Upper lobe of left lung (tissue), 6 donors: ENCODE measurements at places on chromosomes 4 and X. TPM values are rescaled to one million over a fixed set of nuclear protein-coding genes. Genes with fewer than 3 reads are reported as not detected.
A peak's percentile ranks its signal among the peaks of the same experiment; 100 is the strongest.

DNA sequence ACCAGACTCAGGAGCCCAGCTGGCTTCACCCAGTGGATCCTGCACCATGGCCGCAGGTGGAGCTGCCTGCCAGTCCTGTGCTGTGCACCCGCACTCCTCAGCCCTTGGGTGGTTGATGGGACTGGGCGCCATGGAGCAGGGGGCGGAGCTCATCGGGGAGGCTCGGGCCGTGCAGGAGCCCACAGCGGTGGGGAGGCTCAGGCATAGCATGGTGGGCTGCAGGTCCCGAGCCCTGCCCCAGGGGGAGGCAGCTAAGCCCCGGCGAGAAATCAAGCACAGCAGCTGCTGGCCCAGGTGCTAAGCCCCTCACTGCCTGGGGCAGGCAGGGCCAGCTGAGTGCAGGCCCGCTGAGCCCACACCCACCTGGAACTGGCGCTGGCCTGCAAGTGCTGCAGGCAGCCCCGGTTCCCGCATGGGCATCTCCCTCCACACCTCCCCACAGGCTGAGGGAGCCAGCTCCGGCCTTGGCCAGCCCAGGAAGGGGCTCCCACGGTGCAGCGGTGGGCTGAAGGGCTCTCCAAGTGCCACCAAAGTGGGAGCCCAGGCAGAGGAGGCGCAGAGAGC, 464.1 kb upstream of the DIPK2B start:
- DNase-seq: peak; percentile 43

DNA sequence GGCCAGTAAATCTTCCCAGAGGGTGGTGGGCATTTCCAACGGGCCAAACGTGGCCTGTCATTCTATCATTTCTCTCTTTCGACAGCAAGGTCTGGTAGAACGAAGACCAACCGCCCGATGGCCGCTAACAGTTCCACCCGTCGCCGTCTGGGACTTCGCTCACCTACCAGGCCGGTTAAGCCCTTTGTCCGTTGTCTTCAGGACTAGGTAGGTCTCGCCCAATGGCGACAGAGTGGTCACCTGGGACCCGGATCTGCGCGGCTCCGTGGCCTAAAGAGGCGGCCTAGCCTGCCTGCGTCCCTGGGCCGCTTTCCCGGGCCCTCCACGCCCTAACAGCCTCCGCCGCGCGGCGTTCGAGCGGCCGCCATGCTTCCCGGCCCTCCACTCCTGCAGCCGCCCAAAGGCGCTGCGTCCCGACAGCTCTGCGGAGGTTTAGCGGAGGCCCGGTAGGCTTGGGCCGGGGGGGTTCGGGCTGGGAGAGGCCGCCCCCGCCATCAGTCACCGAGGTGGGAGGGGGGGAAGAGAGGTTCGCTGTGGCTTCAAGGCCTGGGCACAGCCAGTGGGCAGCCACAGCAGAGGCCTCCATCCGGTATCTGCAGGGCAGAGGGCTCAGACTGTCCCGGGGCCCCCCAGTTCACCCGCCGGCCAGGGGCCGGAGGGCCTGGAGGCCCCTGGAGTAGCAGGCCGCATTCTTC, 194.0 kb upstream of the BRWD3 start:
- DNase-seq: no peak

- no peak for DNase-seq
Observed at GRCh38 chrX:123607270-123607669, 125.6 kb downstream of the THOC2 start.

DNA sequence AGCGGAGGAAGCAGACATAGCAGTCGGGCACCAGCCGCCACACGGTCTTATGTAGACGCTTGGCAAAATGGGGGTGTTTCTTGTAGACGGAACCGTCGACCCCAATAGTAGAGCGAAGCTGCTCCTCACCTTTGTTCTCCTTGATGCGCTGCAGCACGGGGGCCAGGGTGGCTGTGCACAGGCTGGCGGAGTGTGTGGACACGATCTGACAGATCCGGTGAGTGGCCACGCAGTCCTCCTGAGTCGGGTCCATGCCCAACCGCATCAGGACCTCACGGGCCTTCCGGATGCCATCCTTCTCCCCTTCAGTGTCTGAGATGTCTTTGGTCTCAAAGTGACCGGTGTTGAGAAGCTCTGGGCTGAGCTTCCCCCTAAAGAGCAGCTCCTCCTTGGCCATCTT, 153.0 kb downstream of the TENT5D start:
- DNase-seq: no peak

DNA sequence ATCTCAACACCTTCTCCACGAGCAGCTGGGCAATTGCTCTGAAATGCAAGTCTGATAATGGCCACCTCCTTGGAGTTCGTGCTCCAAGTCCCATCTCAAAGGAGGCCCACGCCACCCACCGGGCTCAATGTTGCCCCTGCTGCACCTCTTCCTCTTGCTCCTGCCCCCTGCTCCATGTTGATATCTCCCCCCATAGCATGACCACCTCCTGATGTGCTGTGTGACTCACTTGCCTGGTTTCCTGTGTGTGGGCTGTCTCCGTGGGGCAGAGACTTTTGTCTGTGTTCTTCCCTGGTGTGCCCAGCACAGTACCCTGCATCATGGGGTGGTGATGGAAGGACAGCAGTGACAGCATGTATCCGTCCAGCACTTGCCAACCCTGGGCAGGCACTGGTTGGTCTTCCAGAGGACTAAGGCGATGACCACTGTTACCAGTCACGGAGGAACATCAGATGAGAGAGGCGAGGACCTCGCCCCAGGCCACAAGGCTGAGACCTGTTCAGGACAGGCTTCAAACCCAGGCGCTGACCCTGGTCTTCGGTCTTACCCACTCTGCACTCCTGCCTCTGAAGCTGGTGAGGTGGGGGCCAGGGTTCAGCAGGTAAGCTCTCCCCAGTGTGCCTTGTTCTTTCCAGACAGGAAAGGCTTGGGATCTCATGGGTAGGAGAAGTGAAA, 104.6 kb upstream of the LRPAP1 start:
- no peak for DNase-seq

Gene LNX1
- 3.3 TPM for total RNA-seq

Gene GAGE13
- total RNA-seq: not detected
